NCI-H446 (cell line): ENCODE measurements at places on chromosomes 6 and 20.
A peak's percentile ranks its signal among the peaks of the same experiment; 100 is the strongest.

GRCh38 chr6:68013780-68014515, 621.1 kb upstream of the ADGRB3 start:
- DNase-seq = no peak

DNA sequence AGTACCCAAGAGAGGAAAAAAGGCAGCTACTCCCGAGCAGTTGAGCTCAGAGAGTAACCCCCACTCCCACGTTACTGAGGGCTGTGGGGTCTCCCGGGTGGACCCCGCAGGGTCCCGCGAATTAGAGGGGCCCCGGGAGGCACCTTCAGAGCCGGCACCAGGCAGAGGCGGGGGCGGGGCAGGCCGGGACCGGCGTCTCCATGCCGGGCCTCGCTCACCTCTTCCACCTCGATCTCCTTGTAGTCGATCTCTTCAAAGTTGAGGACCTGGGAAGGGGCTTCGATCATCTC, 381 bp downstream of the MAP3K7 start:
- DNase-seq = no peak

DNA sequence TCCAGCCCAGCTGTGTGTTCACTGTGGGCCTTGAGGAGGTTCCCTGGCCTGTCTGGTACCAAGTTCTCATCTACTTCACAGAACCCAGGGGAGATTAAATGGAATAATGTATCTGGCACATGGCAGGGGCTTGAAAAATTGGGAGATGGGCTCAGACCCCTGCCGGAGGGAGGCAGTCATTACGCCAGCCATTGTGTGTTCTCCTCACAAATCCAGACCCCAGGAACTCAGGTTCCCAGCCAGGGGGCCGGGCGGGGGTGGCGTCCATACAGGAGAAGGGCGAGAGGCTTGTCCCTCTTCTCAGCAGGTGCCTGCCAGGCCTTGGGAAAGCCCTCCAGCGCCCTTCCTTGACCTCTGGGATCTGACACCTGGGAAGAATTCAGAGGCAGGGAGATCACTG, 8.1 kb downstream of the NOL4L start:
- DNase-seq = no peak

DNA sequence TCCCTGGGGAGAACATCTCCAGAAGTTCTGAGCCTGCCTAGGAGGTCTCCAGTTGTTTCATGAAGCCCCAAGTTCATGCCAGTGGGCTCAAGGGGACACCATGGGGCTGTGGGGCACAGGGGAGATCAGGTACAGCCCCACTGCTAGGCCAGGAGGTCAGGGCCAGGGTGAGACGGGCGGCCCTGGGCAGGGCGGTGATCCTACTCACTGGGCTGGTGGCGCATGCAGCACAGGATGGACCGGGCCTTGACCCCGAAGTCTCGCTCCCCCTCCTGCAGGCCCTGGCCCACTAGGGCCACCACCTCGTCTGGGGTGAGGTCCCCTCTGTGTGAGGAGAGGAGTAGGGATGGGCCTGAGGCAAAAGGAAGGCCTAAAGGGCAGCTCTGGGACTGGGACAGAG, 26.1 kb downstream of the ADA start:
- no peak for DNase-seq

GRCh38 chr20:61451009-61451408, 198.9 kb downstream of the CDH4 start:
- no peak for DNase-seq

- no peak for DNase-seq
These were observed 30.7 kb downstream of the C6orf163 start for GRCh38 chr6:87375315-87375714.

GRCh38 chr6:28005152-28005890, 48.3 kb downstream of the OR2B6 start:
- DNase-seq = no peak

DNA sequence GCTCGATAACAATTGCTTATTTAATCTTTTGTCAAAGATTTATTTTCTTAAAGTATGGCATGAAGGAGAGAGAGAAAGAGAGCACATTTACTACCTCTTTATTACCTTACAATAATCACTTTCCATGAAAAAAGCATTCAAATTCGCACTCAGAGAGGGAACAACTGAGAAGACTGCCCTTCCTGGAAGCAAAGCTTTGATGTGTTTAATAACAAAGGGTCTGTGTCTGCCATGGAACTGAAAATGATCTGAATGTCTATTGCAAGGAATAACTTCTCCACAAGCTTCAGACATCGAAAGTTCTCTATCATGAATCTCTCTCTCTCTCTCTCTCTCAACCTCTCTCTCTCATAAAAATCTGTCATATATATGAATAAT, 308.9 kb downstream of the HDGFL1 start:
- DNase-seq = no peak

DNA sequence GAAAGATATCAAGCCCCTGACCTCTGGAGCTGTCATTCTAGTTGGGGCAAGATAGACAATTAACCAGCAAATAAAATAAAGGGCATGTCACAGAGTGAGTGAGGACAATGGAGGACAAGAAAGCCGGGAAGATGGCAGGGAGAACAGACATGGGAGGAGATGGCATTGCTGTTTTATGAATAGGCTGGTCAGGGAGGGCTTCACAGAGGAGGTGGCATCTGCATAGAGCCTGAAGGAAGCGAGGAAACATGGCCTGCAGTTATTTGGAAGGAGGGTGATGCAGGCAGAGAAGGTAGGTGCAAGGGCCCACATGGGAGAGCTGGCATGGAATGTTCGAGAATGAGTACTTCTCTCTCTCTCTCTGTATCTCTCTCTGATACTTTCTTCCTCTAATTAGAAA, 63.7 kb downstream of the EFCAB8 start:
- DNase-seq = no peak

DNA sequence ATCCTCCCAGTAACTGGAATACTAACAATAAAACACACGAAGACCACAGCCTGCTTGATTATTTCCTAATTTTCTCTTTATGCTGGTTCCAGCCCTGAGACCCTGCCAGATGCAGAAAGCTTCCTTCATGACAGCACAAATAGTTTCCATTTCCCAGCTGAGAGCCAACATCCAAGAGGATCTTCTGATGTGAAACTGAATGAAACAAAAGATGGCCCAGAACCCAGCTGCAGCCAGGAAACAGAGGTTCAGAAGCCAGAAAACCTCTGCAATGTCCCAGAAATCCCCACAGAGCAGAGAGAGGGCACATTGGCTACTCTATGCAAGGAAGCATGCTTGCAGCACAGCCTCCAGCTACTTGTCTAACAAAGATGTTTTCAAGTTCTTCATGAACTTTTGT, 61.8 kb upstream of the PLEKHG1 start:
- DNase-seq = no peak

DNA sequence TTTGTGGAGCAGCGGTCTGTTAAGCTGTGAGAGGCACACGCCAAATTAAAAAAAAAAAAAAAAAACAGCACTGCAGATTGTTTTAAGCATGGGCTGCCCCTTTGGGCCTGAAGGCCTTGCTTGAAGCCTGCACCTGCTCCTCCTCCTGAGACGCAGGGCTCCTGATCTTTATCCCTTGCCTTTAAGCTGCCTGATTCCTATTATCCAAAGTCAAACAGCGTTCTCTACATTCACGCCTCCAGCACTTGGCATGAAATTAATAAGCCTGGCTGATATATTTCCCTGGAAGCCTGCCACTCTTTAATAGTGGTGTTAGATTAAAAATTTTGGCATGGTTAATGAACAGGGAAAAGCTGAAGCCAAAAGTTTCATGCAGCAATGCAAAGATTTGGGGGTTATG, 163.9 kb downstream of the FAXC start:
- DNase-seq = peak; percentile 27

- no peak for DNase-seq
These were observed 7.3 kb downstream of the GHRH start for GRCh38 chr20:37254114-37254878.

GRCh38 chr20:2729251-2729713, 36.7 kb downstream of the EBF4 start:
- no peak for DNase-seq

GRCh38 chr6:10532392-10532791, 11.2 kb downstream of the GCNT2 start:
- DNase-seq = no peak

- no peak for DNase-seq
These were observed 72.3 kb downstream of the TBX18 start for GRCh38 chr6:84691978-84692623.
